Mesenteric fat pad (tissue), 1 donor: ENCODE measurements at places on chromosomes 1 and 21. TPM values are rescaled to one million over a fixed set of nuclear protein-coding genes. Genes with fewer than 3 reads are reported as not detected.

DNA sequence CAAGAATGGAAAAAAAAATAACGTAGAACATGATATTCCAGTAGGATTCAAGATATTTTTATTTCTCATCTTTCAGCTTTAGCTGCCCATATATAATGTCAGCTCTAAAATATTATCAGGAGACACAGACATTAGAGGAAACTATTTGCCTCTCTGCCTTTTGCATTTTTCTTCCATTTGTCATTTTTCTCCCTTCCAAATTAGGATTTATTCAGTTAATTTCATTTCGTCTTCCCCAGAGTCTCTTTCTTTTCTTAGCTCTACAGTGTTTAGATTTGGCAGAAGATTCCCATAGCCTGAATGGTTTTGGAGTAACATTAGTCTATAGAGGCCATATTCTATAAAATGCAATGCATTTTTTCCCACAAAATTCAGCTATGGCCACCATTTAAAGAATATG, 5.1 kb upstream of the ENAH start:
- DNase-seq: no peak

DNA sequence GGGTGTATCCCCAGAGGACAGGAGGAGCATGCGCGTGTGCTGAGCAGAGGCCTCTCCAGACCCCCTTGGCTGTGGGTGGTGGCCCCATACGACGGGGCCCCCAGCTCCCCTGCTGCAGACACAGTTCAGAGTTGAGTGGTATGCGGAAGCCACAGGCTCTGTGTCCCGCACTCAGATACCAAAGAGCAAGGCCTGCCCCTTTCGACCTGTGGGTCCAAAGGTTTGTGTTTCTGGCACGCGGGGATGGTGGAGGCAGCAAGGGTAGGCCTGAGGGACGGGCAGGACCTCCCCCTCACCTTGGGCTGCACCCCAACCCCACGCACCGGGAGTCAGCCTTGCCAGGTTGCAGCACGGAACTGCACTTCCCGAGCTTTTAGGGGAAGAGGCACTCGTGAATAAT, at the start of gene KCNAB2:
KCNAB2 (plus strand) TSS at position 328 of the 400 bp plus-strand sequence. CDS start 5,649 bp downstream, outside the sequence.
- DNase-seq: no peak

GRCh38 chr1:64733581-64734286, 11.1 kb upstream of the RAVER2 start:
- DNase-seq: no peak

CFHR3 gene
- total RNA-seq: 0.39 TPM

FABP3 gene
- 9.1 TPM for total RNA-seq
